ENCODE measurements at places on chromosomes 7 and 10.

DNA sequence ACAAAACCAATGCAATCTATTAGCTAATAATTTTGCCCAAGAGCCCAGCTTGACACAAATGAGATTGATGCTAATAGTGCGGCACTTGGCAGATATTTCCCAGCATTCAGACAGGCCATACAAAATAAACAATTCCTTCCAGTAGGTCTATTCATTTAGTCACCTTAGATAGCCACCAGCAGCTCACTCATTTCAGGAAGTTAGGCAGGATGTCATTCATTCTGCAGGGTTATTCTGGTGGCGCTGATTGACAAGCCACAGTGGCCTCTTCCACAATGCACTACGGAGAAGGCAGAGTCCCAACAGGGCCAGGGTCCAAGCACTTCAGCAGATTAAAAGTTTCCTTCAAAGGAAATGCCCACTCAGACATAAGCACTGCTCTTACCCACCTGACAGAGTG is 55.8 kb downstream of the PIK3AP1 start:
- DNase-seq = no peak

DNA sequence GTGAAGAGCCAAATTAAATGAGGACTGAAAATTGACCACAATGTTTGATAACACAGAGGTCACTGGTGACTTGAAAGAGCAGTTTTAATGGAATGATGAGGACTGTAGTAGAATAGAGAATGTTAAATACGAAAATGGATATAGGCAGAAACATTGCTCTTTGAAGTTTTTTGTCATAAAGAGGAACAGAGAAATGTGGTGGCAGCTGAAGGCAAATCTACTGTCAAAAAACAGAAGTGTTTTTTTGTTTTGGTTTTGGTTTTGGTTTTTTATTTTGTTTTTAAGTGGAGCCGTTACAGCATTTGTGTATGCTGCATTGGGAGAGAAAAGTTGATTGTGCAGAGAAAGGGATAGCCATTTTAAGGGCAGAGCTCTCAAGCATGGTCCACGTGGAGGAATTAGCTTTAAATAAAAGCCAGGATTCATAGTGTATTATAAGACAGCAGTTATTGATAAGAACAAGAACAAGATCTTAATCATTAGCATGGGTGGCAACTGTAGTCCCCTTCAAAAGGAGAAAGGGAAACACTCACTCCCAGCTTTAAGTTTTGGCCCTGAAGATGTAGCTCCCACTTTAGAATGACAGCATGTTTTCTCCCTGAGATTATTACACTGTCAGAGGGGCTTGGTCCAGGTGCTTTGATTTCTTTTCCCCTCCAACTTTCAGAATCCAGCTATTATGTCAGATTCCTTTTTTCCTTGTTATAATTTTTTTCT is 156.7 kb upstream of the BET1 start:
- DNase-seq = no peak

DNA sequence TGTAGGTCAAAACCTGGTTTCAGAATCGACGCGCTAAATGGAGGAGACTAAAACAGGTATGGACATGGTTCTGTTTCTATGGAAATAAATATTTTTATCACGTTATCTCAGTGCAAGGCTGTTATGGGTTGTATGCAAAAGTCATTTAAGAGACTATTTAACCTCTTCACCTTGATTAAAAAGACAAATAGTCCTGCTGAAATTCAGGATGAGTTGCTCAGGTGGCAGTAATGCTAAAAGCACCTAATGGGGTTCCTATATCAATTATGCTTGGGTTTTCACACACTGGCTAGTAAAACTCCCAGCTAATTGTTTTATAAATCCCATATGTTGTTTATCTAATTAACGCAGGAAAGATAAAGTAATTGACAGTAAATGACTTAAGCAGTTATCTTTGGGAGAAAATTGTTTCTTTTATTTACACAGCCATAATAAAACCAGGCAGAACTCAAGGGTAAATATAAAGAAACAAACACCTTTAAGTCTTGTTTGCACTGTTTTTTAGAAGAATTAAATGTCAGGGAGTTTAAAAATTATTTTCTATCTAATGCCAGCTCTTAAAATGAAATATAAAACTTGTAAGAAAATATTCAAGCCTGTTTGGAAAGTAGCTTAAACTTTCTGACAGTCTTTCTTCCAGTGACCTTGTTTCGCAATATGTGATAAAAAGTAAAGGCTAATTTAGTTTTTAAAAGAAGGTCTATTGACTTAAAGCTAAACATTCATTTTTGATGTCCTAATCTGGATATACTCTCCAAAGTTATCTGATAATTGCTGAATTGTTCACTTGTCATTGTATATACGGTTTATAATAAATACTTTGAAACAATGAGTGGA is 3.2 kb downstream of the HHEX start:
- DNase-seq = no peak

- DNase-seq = no peak
These were observed 481.0 kb downstream of the PLXNA4 start for GRCh38 chr7:132095111-132095765.

GRCh38 chr7:145474009-145474686 is 638.3 kb upstream of the TPK1 start:
- no peak for DNase-seq
